ENCODE measurements at places on chromosomes 1 and 21. TPM values are rescaled to one million over a fixed set of nuclear protein-coding genes. Genes with fewer than 3 reads are reported as not detected.

GRCh38 chr1:41718497-41718896 is 200.2 kb downstream of the HIVEP3 start:
- no peak for DNase-seq

The CDK18 gene
- 0.27 TPM for total RNA-seq

DNA sequence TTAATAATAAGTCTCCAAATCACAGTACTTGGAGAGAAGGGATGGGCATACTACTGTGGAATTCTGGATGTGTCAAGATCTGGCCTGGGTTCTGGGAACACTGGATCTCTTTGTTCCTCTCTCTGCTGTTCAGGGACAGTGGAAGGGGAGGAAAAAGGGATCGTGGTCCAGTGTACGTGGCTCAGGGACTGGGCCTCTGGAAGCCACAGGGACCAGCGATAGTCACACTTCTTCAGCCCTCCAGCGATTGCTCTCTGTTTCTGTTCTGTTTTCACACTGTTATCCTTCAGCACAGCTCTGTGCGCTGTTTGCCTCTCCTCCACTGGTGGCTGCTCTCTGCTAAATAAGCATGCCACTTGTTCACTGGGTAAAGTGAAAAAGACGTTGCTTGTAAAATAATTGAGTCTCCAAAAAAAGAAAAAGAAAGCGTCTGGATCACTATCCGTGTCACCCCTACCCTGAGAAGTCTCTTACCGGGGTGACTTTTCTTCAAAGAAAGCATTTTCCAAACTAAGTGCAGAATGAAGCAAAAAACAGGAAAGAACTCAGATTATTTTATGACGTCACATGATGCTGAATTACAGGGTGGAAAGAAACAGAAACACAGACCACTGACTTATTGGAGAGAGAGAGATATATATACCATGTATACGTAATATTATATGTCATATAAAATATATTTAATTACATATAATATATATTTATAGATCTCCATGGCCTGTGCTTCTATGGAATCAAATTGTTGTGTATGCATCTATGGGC is 279.4 kb downstream of the RGS7 start:
- DNase-seq: no peak

GRCh38 chr1:94817712-94818111 is 2.4 kb upstream of the SLC44A3 start:
- DNase-seq: no peak

The BEND5 gene
- total RNA-seq: 0.45 TPM

DNA sequence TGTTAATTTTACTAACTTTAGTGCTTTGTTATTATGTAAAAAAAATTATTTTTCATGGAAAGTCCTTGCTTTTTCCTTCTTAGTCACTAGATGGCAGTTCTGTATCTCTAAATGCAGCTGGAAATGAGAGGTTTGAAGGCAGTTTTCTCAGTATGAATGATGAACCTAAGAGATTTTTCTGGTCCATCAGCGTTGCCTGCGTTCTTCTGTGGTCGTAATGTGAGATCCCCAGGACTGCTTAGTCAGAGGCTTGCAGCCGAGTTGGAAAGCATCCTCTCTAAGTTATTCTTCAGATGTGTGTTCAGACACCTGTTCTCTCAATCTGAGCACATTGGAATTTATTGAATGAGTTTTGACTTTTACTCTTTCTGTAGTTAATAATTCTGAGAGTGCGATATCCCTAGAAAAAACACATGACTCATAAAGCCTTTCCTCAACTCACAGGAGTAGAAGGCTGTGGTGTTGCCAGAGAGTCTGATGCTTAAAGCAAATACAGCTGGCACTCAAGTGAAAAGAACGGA is 99.3 kb downstream of the FMN2 start:
- peak; percentile 99 for DNase-seq
